ENCODE measurements at places on chromosomes 1 and 21. TPM values are rescaled to one million over a fixed set of nuclear protein-coding genes. Genes with fewer than 3 reads are reported as not detected.

- DNase-seq = no peak
Observed at GRCh38 chr1:156760796-156761104, 6.6 kb upstream of the PRCC start.

Gene DMRTA2
- total RNA-seq = not detected

DNA sequence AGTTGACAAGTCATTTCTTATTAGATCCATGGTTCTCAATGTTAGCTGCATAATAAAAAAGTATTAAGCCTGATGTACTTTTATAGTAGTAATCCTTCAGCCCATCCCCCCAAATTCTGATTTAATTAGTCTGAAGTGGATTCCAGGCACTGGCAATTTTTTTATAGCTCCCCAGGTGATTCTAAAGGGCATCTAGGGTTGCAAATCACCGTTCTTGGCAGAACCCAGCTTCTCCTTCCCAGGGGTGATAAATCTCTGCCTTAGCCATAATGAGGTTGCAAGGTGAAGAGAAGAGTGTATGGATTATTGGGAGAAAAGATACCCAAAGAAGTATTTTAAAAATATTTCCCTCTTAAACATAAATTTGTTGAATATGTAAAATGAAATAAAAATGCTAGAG lies 43.0 kb upstream of the RXRG start:
- no peak for DNase-seq

DNA sequence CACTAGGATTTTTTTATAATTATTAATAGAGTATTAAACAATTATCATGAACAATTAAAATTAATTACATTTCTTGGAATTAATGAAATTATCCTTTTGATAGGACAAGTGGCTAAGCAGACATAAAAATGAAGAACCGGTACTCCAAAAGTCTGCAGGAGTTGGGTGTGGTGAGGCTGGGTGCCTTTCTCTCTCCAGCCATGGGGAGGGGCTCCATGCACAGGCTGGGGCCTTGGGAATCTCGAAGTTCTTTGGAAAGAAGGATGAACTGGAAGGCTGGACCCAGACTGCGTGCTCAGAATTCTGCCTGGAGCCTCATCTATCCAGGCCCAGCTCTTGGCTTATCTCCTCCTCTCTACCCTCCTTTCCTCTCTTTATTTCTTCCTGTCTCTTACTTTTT lies 94.1 kb downstream of the ACTL8 start:
- no peak for DNase-seq

Gene SH2D1B
- not detected for total RNA-seq

Gene NCF2
- total RNA-seq = not detected

DNA sequence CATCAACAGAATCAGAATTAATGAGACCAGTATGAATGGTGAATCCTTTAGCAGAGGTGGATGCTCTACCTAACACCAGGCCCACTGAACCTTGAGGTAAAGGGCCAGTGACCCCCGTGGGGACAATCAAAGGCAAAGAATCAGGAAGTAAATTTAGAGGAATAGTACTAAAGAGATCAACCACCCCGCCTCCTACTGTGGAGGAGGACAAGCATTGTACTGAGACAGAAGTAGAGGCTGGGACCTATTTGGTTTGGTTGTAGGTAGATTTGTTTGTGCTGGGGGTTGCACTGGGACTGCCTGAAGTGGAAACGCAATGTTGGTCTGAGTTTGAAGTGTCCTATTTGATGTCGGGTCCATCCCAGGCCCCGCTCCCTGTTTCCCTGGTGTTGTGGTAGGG lies 9.5 kb downstream of the CD48 start:
- DNase-seq = no peak

- DNase-seq = no peak
Observed at GRCh38 chr21:38142224-38142623, 114.6 kb upstream of the KCNJ15 start.

Gene MNDA
- total RNA-seq = not detected

All from endothelial cell of umbilical vein (primary cell).